ENCODE measurements at places on chromosomes 13 and 19. TPM values are rescaled to one million over a fixed set of nuclear protein-coding genes. Genes with fewer than 3 reads are reported as not detected.

The SYT5 gene
- not detected for total RNA-seq

The HCN2 gene
- total RNA-seq: 1.6 TPM

The CEACAM6 gene
- not detected for total RNA-seq

The NKPD1 gene
- total RNA-seq: 0.65 TPM

The MBD3L2 gene
- not detected for total RNA-seq

The CLC gene
- total RNA-seq: not detected

The ZNF44 gene
- 6.5 TPM for total RNA-seq

The NECTIN2 gene
- 141 TPM for total RNA-seq
